Sciatic nerve (tissue), 2 donors: ENCODE measurements at places on chromosomes 12 and 14. TPM values are rescaled to one million over a fixed set of nuclear protein-coding genes. Genes with fewer than 3 reads are reported as not detected.

Gene CACNA2D4
- total RNA-seq = 5.9 TPM

Gene LRP1-AS
- total RNA-seq = not detected

Gene DUSP6
- total RNA-seq = 93.3 TPM

Gene GPR162
- total RNA-seq = 4.5 TPM

Gene IFNG-AS1
- total RNA-seq = 0.27 TPM

Gene KRT77
- total RNA-seq = not detected
